ENCODE measurements at places on chromosomes 7 and 10.

DNA sequence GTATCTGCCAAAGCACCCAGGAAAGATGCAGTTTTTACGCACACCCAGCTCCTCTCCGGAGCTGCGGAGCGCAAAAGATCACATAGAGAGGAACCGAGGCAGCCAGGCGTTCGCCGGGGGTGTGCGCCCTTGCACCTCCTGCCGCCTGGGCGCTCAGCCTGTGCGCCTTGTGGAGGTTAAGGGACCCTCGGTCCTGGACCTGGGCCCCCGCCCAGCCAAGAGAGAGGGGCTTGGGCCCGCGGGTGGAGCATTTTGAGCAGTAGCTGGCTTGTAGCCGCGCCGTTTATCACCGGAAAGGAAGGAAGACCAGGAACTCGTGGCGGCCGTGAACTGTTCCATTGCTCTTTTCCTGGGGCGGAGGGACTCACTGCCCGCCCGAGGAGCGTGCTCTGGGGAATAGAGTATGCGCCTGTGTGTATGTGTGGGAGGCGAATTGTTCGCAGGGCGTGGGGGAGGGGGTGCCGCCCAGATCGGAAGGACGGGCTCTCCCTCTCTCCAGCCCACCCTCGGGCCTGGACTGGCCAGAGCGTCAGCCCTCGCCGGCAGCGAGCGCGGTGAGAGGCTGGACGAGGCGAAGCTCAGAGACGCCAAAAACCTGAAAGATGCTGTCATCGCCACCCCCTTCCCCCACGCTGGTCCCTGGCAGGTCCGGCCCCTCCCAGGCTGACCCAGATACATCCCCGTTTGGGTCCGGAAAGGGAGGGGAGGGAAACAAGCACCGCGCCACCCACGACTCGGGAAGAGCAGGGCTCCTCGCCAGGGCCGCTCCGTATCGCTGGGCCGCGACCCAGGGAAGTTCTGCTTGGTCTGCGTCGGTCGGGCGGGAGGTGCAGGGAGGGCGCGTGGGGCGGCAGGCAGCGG, 1.2 kb upstream of the WNT2 start:
- DNase-seq: no peak

DNA sequence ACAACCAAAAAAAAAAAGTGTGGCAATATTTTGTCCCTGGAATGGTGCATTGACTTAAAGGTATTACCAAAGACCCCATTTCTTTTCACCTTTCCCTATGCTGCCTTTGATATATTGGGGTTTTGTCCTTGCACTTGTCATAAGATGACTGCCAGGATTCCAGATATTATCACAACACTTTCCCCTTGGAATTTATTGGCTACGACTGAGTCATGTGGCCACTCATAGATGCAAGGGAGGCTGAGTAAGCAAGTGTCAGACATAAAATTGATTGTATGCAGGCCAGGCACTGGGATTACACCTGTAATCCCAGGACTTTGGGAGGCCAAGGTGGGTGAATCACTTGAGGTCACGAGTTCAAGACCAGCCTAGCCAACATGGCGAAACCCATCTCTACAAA, 83.6 kb downstream of the PPP1R3C start:
- no peak for DNase-seq

GRCh38 chr10:28765641-28766040, 88.3 kb downstream of the BAMBI start:
- no peak for DNase-seq

DNA sequence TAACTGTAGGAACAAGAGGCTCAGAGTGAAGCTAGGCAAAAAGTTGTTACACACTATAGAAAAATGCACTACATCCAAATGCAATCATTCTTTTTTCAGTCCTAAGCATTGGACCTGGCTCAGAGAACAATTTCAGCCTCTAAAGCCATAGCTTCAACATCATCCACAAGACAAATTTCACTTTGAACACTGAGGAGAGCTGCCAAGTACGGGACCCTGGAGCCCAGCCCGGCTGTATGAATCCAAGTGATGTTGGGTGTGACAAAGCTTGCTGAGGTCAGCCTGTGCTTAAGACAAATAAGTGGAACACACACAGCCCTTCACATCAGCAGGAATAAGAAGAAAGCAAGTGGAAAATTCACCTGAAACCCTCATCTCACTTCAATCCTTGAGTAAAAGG, 233.1 kb upstream of the PFKP start:
- DNase-seq: no peak

- no peak for DNase-seq
These were observed 38.3 kb downstream of the LRRC72 start for GRCh38 chr7:16564909-16565426.

DNA sequence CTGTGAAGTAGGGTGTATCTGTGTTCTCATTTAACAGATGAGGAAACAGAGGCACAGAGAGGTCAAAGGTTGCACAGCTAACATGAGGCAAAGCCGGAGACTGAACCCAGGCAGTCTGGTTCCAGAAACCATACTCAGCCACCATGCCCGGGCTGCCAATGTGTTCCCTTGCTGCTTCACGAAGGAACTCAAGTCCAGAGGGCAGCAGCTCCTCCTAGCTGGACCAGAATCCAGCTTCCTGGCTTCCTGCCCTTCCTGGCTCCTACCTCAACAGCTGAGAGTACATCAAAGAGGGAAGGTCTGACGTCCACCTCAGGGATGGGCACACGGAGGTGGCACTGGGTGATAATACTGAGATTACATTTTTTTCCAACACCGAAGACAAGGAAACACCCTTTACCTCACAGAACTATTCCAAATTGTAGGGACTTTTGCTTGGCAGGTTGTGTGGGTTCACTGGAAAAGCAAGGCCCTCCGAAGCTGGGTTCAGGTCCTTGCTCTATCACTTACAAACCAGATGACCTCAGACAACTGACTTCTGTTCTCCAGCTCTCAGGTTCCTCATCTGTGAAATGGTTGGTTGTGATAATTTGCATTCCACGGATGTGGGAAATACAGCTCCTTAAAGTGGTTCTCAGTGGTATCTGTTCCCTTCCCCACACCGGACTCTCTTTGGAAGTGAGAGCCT, 154.1 kb upstream of the ZMIZ1 start:
- DNase-seq: no peak

GRCh38 chr10:85003083-85003482, 674.7 kb downstream of the CCSER2 start:
- DNase-seq: no peak

DNA sequence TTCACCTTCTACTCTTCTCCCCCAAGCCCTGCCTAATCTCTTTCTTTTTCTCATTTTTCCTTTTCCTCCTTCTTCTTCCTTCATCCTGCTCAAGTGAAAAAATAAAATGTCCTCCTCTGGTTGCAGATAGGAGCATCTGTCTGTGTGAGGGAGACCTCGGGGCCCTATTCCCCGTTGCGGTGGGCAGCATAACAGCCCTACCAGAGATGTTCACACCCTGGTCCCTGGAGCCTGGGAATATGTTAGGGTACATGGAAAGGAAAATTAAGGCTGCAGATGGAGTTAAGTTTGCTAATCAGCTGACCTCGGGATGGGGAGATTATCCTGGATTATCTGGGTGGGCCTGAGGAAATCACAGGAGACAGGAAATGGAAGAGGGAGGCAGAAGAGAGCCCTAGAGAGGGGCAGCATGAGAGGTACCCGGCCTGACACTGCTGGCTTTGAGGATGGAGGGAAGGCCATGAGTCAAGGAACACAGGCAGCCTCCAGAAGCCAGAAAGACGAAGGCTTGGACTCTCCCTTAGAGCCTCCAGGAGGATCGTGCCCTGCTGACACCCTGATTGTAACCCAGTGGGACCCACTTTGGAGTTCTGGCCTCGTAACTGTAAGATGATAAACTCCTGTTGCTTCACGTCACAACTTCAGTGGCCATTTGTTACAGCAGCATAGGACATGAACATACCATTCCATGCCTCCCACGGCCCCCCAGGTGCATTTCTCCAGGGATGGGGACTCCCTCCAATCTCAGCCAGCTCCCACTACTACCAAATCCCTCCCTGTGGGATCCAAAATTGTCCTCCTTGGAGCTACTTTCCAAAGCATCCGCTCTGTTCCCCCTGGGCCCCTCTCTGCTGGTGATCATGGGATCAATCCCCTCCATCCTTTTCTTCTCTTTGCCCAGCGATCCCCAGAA, 39.0 kb upstream of the ZMIZ1 start:
- DNase-seq: no peak

DNA sequence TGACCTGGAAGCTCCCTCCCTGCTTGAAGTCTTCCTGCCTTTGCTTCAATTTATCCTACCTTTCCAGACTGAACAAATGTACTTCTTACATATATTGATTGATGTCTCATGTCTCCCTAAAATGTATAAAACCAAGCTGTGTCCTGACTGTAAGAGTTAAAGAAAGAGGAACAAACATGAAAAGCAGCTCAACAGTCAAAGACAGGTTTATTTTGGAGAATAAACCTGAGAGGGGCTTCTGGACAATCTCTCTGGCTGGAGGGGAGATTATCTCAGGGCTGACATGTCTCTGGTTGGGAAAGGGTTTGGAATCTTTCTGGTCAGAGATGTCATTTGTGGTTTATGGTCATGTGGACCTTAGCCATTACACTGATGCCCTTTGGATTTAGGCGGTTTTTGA, 41.0 kb downstream of the OR13A1 start:
- DNase-seq: no peak

DNA sequence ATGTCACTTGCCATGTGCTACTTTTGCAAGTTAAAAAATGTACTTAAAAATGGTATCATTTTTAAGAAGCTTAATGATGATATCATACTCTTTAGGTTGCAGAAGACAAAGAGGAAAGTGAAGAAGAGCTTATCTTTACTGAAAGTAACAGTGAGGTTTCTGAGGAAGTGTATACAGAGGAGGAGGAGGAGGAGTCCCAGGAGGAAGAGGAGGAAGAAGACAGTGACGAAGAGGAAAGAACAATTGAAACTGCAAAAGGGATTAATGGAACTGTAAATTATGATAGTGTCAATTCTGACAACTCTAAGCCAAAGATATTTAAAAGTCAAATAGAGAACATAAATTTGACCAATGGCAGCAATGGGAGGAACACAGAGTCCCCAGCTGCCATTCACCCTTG, 6.1 kb downstream of the LMOD2 start:
- no peak for DNase-seq
